G401 (cell line): ENCODE measurements at places on chromosomes 4 and X.

- no peak for DNase-seq
Observed at GRCh38 chr4:151719956-151720334, 40.9 kb downstream of the GATB start.

- DNase-seq: no peak
Observed at GRCh38 chr4:183171484-183172267, 72.6 kb downstream of the WWC2 start.

GRCh38 chr4:78940752-78941151 is 1.5 kb upstream of the PAQR3 start:
- no peak for DNase-seq

GRCh38 chr4:67207941-67208441 is 337.3 kb downstream of the CENPC start:
- DNase-seq: no peak

- DNase-seq: no peak
Observed at GRCh38 chr4:57093845-57094831, 16.0 kb downstream of the IGFBP7 start.

GRCh38 chrX:30343206-30343605 is 34.0 kb upstream of the NR0B1 start:
- no peak for DNase-seq

- DNase-seq: peak; percentile 1
Observed at GRCh38 chr4:8278009-8278395, 8.4 kb downstream of the HTRA3 start.

GRCh38 chr4:184382189-184382846 is 92.0 kb downstream of the IRF2 start:
- DNase-seq: no peak

- no peak for DNase-seq
Observed at GRCh38 chr4:175308236-175308635, 390.1 kb downstream of the ADAM29 start.

- no peak for DNase-seq
Observed at GRCh38 chrX:11564546-11564945, 101.2 kb downstream of the ARHGAP6 start.

- DNase-seq: no peak
Observed at GRCh38 chr4:27082776-27083175, 222.1 kb downstream of the STIM2 start.

DNA sequence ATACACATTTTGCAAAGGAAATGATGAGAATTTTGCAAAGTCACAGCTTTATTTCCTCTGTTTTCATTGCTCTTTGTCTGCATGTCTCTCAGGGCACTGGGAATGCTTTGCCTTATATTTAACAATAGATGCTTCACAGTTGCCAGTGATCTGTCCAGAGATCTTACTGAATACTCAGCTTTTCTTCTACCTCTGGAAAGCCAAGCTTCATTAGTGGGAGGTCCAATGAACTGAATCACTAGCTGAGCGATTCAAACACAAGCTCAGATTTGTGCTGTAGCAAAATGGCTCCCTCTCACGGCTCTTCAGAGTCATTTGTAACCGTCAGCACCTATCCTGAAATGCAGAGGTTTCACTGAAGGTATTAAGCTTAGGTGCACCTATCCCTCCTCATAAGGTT is 138.9 kb downstream of the DCLK2 start:
- DNase-seq: peak; percentile 41

- DNase-seq: no peak
Observed at GRCh38 chr4:184587221-184587620, 62.0 kb downstream of the CASP3 start.
